ENCODE measurements at places on chromosomes 3 and 15.

DNA sequence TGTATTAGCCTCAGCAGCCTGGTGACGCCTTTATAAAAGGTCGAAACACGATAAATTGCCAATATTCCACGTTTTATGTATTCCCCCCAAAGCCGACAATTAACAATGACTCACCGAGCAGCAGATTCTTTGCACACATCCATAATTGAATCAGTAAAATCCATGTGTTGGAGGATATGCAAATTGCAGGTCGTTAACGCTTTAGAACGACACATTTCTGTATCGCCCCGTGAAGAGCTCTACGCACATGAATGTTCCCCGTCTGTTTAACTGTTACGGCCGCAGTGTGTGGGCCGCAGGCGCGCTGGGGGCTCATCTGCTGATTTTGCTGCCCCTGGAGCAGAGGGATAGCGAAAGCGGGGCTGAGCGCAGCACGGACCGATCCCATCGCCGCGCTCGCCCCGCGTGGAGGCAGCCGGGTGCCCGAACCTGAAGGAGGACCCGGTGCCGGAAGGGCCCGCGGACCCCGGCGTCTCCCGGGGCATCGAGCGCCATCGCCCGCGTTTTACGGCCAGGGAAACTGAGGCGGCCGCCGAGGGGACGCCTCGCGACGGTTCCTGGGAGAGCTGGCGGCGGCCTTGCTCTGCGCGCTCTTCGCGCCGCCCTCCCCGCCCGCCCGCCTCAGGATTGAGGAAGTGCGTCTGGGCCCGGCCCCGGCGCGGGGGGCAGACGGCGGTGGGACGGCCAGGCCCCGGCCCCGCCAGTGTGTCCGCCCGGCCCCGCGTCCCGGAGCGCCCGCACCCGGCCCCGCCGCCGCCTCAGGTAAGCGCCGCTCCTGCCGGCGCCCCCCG is at the start of gene LRRK1:
Gene LRRK1 (plus strand): TSS at position 668 of the 791 bp plus-strand sequence. CDS start 5,276 bp downstream, outside the sequence.
- no peak for DNase-seq

DNA sequence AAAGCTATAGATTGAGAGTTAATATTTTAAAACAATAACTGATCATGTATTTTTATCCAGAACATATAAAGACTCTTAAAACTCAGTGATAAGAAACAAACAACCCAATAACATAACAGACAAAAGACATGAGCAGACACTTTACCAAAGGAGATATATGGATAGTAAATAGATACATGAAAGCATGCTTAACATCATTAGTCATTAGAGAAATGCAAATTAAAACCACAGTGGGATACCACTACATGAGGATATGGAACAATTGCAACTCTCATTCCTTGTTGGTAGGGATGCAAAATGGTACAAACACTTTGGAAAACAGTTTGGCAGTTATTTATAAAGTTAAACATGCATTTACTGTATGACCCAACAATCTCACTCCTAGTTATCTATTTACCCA is 95.0 kb downstream of the IQCH start:
- no peak for DNase-seq

DNA sequence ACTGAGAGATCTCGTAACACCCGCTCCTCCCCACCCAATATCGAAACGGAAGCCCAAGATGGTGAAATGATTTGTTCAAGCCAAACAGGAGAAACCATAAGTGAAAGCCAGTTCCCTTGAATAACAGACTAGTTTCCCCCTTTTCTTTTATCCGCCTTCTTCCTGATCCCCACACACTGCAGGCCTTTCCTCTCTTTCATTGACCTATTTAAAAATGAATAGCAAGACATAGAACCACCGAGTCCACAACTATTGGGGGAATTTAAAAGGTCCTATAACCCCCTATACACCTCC is 382 bp upstream of the COX17 start:
- DNase-seq, result no peak

DNA sequence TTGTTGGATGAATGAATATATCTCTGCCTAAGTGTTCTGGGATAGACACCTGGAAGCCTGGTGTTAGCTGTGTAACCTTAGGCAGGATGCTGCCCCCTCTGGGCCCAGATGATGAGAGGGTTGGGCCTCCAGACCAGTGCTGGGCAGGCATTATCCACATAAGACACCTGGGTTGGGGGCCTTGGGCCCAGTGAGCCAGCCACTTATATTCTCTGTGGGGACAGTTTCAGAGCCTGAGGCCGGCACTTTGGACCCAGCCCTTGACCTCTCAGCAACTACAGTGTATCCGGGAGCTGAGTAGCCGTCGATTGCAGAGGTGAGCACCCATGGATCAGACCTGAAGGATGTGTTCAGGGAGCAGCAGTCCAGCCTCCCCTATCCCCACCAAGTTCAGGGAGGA is 2.2 kb downstream of the HEMK1 start:
- DNase-seq, result no peak

DNA sequence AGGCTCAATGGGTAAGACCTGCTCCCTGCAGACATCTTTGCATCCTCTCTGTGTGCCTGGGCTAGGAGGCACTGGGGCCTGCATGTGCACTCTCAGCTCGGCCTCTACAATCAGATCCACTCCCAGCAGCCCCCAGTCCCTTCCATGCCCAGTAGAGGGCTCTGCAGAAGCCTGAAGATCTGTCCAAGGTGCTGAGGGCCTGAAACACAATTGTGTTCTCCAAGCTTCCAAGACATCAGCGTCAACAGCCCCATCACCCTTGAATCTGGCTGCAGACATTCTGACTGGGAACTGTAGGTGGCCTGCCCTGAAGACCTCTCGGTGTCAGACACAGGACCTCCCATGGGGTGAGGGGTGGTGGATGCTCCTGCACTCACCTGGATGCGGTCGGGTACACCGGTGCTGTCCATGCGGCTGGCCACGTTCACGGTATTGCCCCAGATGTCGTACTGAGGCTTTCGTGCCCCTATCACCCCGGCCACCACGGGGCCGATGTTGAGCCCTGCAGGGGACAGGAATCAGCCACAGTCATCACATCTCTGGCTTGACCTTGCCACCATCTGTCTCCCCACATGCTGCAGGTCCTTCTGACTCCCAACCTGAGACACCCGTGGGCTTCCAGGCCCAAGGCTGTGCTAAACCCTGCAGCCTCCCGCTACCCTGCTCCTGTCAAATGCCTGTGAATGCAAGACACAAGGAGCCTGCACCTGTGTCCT is 84.7 kb downstream of the SEC22A start:
- no peak for DNase-seq

DNA sequence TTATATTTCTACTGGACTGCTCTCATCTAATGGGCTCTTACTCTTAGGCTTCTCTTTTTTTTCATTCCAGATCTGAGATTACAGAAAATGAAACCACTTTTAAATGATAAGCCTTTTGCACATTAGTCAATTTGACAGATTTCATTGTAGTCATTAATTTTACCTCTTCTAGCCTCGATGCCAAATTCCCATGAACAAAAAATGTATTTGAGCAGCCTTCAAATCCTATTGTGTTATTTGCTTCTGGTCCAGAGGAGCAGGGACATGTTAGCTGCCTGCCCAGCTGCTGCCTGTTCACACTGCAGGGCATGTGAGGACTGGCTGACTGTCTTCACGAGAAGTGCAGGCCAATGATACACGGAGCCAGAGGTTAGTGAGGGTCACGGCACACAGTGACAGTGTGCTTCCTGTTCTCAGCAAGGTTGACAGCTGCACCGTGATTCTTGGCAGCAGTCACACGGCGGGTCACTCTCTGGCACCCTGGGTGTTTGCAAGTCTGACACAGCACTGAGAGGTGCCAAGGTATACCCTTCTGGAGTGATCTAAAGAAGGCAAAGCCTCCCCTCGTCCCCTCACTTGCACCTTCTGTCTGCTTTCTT is 40.8 kb downstream of the KAT2B start:
- DNase-seq, result no peak

- DNase-seq, result no peak
Measured at GRCh38 chr15:57183614-57184344, 192.5 kb upstream of the CGNL1 start.

GRCh38 chr3:44516230-44516629 is 38.8 kb upstream of the ZNF445 start:
- DNase-seq, result no peak

DNA sequence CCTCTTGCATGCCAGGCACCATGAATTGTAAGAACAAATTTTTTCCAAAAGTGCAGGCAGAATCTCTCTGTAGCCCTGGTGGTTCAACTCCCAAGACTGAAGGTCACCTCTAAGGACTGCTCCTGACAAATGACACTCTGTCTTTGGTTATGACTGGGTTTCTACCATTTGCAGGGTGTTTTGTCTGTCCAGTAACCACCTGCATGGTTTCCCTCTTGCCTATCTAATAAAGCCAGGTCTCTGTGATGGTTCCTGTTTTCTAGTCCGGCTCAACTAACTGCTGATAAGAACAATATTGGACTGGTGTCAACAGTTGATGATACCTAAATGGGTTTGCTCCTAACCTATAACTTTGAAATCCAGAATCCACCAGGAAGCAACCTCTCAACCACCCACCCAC is 43.7 kb downstream of the ATP8B4 start:
- no peak for DNase-seq

- no peak for DNase-seq
Measured at GRCh38 chr3:46576-46975, 150.0 kb upstream of the CHL1 start.

- no peak for DNase-seq
Measured at GRCh38 chr3:194306771-194307640, 44.1 kb downstream of the CPN2 start.

DNA sequence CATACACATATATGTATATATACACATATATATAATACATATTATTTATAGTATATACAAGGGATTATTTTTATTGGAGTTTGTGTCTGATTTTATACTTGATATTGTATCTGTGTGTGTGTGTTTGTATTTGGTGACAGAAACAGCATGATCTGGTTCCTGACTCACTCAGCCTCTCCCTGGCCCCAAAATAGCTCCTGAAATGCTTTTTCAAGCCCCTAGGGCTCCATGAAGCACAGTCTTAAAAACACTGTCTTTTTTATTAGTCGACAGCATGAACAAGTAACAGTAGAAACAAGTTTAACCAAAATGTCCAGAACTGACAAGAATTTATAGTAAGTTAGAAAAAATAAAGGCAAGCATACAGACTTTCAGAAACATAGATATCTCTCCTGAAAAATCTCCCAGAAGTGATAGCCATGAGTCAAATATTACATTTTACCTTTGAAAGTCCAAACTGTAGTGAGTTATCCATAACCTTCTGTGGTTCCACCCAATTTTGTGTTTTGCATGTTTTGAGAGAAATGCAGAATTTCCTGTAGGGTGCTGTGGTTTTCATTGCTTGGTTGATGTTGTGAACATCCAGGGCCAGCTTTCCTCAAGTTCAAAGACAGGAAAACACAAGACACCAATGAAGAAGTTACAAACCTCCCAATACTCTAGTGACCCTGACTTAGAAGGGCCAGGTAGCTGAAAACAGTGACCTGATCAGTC is 98.5 kb upstream of the CCDC80 start:
- no peak for DNase-seq

- DNase-seq, result no peak
Measured at GRCh38 chr3:110806924-110807323, 264.7 kb upstream of the NECTIN3 start.

DNA sequence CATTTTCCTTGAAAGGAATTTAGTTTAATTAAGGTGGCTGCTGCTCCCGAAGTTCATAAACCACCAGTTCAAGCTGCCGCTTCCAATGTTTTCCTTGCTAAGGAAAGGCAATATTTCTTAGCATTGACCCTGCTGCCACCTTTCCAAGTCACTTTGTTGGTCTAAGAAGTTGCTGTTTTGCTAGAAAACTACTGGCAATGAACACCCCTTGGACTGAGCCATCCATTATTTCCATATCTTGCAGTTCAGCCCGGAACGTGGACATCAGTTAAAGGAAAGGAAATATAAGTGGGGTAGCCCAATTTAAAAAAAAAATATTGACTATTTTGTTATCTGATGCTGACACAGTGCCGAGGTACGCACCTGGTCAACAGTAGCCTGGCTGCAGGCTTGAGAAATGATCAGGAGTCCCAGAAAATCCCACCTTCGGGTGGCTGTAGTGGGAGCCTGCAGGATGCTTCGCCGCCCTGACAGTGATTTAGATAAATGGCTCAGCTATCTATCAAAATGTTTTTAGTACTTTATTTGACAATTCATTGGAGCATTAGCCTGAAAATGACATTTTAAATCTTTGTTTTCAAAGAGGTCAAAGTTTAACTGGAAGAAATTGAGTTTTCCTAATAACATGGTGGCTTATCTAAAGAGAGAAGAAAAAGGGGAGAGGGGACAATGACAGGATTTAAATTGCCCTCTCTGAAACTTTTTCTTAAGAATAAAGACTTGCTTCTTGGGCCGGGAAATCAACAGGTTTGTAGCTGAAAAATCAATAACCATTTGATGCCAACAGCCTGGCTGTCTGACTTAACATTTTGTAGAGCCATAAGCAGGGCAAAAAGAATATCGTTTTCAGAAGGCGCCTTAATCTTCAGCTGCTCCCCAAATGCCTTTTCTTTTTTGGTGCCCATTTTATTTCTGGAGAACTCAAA is 1.6 kb downstream of the RARB start:
- DNase-seq, result no peak
